Right hindlimb (tissue), 1 donor: ENCODE measurements at places on chromosomes 3 and 15.

DNA sequence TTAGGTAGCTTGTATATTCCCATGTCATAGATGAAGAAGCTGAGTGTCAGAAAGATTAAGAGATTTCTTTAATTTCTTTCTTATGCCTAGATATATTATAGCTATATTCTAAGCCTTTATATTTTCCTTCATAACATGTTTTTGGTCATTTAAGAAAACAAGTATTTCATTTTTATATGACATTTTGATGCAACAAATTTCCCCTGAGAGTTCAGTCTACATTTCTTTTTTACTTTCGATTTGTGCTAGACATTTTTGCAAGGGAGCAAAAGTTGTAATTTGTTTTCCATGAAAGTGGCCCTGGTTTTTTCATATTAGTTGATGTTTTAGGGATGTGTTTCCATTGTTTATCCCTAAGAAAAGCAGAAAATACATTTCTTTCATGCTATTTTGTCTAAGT is 344.9 kb downstream of the NLGN1 start:
- no peak for DNase-seq

- no peak for DNase-seq
These were observed 89.3 kb upstream of the ST8SIA2 start for GRCh38 chr15:92304223-92304975.

GRCh38 chr3:66991459-66991858 is 6.6 kb upstream of the KBTBD8 start:
- DNase-seq: no peak

- no peak for DNase-seq
These were observed 60.2 kb downstream of the VPS8 start for GRCh38 chr3:184872200-184872599.

DNA sequence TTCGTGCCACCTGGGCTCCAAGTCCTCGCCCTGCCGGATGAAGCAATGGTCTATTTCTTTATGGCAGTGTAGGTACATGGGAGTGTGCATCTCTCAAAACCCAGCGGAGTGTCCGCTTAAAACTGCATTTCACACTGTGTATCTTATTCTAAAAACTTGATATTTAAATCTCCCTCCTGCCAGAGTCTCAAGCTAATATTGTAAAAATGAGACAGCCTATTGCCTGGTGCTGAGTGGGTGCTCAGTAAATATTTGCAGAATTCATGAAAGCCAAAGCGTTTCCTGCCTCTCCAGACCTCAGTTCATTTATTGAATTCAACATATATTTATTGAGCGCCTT is 330 bp upstream of the TBC1D2B start:
- no peak for DNase-seq

- DNase-seq: no peak
These were observed 47.4 kb downstream of the RAD54L2 start for GRCh38 chr3:51585871-51586270.

- peak; percentile 95 for DNase-seq
These were observed 3.3 kb upstream of the NDN start for GRCh38 chr15:23690450-23690852.
